Neuronal stem cell (in vitro differentiated cells): ENCODE measurements at places on chromosomes 2 and 18.
A peak's percentile ranks its signal among the peaks of the same experiment; 100 is the strongest.

DNA sequence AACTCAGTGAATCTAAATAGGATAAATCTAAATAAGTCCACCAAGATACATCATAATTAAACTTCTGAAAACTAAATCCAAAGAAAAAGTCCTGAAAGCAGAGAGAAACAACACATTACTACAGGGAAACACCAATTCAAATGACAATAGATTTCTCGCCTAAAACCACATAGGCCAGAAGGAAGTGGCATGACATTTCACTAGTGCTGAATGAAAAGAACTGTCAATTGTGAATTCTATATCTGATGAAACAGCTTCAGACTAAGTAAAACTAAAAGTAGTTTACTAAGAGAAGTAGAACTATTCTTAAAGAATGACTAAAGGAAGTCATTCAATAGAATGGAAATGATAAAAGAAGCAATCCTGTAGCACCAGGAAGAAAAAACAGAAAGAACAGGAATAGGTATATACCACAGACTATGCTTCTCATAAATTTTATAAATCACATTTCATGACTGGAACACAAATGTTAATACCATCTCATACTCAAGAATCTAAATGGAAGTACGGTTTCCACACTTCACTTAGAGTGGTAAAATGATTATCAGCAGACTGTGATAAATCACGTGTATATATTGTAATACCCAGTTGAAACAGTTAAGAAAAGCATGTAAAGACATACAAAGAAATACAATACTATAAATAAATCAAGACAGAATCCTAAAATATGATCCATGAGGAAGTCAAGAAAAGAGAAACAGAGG lies 46.4 kb downstream of the ASXL2 start:
- H3K27ac ChIP-seq = no peak overlapping the region
- no peaks in the 10 kb centered on the region for H3K36me3 ChIP-seq
- no peak for DNase-seq

- H3K27me3 ChIP-seq = no peaks in the 10 kb centered on the region
- DNase-seq = no peak
- no peaks in the 10 kb centered on the region for H3K36me3 ChIP-seq
- no peak overlapping the region for H3K27ac ChIP-seq
These were observed 285.5 kb downstream of the PHLPP1 start for GRCh38 chr18:63000839-63001238.

DNA sequence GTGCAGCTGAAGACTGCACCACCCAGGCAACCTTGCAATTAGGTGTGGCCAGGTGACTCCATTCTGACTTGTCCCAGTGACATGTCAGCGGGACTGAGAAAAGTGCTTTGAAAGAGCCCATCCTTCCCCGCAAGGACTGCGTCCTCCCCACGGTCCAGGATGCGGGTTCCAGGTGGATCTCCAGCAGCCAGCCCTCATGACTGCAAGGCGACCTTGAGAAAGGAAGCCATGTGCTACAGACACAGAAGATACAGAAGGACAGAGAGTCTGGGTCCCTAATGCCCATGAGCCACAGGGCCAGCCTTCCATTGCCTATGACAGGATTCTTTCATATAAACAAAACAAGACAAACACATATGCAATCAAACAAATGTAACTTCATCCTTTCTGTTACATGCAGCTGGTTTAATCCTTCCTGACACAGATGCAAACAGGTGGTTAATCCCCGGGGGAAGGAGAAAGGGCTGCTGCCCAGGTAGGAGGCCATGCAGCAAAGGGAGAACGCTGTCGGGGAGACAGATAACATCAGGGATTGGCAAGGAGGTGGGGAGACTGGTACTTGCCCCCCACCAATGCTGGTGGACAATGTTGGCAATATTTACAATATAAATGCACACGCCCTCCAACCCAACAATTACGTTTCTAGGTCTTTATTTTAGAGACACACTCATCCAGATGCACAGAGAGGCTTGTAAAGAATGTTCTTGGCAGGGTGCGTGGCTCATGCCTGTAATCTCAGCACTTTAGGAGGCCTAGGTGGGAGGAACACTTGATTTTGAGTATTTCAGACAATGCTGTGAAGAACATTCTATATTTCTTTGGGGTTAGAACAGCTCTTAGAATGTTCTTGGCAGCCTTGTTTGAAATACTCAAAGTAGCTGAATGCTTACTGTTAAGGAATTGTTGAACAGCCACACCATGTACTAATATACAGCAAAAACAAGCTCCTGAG lies 64.8 kb downstream of the NCAPH start:
- no peak for DNase-seq
- no peaks in the 10 kb centered on the region for H3K27me3 ChIP-seq
- H3K27ac ChIP-seq = no peak overlapping the region
- H3K4me1 ChIP-seq = no peaks in the 10 kb centered on the region

DNA sequence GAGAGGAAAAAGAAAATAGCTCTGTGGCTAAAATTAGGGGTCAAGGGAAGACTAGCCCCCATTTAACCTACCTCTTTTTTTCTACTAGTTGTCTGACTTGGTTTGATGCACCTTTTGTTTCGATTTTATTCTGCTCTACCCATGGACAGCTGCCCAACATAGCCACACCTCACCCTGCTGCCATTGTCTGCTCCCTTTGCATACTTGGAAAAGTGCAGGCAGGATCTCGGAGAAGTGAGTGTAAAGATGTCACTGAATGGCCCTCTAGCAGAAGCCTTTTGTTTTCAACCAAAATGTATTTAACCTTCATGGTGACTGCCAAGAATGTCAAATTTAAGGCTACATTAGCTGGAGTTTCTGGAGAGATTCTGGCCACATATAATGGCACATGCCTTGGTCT lies 62.9 kb downstream of the SETBP1 start:
- peaks cover 20% of the 10 kb centered on the region for H3K4me1 ChIP-seq
- no peaks in the 10 kb centered on the region for H3K36me3 ChIP-seq
- no peak overlapping the region for H3K4me3 ChIP-seq
- no peaks in the 10 kb centered on the region for H3K27me3 ChIP-seq
- no peak for DNase-seq
- H3K27ac ChIP-seq = no peak overlapping the region

- H3K4me1 ChIP-seq = peaks cover 10% of the 10 kb centered on the region
- no peaks in the 10 kb centered on the region for H3K27me3 ChIP-seq
- peaks cover 43% of the 10 kb centered on the region for H3K36me3 ChIP-seq
- no peak overlapping the region for H3K27ac ChIP-seq
These were observed 10.2 kb downstream of the ZNF516 start for GRCh38 chr18:76484749-76485387.

DNA sequence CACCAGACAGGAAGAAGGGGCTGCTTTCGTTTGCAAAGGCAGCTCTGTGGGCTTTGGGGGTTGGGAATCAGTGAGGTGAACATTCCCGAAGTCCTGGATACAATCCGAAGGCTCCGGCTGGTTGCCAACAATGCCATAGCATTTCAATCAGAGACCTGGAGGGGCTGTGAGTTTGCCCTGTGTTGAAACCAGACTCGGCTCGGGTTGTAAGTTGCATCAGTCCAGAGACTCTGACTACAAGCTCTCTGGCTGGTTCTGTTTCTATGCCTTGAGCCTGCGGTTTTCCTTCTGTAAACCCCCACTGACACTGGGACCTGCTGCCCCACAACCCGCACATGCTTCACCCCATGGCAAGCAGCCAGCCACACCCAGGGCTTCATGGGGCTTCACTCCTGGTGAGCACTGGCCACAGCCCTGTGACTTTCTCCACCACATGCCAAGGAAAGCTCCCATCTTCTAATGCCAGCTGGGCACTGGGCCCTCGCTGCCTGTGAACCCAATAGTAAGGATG lies 85.7 kb upstream of the ODC1 start:
- DNase-seq = no peak
- H3K27ac ChIP-seq = no peak overlapping the region
- H3K4me3 ChIP-seq = no peak overlapping the region
- no peaks in the 10 kb centered on the region for H3K4me1 ChIP-seq

- H3K27ac ChIP-seq = no peak overlapping the region
- no peak for DNase-seq
- no peaks in the 10 kb centered on the region for H3K4me1 ChIP-seq
- no peaks in the 10 kb centered on the region for H3K27me3 ChIP-seq
- no peak overlapping the region for H3K4me3 ChIP-seq
These were observed 66.1 kb downstream of the TMEFF2 start for GRCh38 chr2:192128655-192129054.

DNA sequence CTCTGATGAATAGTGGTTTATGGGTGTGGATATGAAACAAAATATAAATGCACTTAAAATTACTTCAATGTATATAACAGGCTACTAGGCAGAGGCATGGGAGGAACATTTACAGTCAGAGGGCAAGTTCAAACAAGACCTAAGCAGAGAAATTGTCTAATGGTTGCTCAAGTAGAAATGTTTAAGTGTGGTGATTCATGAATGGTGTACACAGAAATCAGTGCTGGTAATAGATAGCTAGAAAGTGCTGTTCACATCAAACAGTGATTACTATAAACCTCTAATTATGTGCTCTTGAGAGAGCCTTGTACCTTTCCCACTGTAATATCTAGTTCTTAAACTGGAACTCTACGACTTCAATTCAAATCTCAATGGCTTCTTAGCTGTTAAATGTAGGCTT lies 485.1 kb downstream of the NRXN1 start:
- H3K27me3 ChIP-seq = no peaks in the 10 kb centered on the region
- no peaks in the 10 kb centered on the region for H3K36me3 ChIP-seq
- DNase-seq = no peak
- H3K4me3 ChIP-seq = no peak overlapping the region
- H3K27ac ChIP-seq = no peak overlapping the region
- no peaks in the 10 kb centered on the region for H3K4me1 ChIP-seq

DNA sequence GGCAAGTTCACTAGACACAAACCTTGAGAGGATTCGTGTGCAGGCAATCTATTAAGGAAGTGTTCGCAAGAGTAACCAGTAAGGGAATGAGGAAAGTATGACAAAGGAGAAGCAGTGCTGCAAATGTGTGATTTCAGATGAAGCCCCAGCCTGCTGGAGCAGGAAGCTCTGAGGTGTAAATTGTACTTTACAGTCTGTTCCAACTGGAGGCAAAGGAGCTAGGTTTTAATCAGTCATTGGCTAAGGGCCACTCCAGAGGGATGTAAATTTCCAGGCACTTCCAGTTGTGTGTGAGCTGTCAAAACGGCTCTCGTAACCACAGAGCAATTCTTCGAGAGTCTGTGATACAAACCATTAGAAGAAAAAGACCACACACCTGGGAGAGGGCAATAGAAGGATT lies 359.5 kb upstream of the FAM98A start:
- no peaks in the 10 kb centered on the region for H3K36me3 ChIP-seq
- H3K27ac ChIP-seq = no peak overlapping the region
- H3K4me3 ChIP-seq = no peak overlapping the region
- DNase-seq = no peak

DNA sequence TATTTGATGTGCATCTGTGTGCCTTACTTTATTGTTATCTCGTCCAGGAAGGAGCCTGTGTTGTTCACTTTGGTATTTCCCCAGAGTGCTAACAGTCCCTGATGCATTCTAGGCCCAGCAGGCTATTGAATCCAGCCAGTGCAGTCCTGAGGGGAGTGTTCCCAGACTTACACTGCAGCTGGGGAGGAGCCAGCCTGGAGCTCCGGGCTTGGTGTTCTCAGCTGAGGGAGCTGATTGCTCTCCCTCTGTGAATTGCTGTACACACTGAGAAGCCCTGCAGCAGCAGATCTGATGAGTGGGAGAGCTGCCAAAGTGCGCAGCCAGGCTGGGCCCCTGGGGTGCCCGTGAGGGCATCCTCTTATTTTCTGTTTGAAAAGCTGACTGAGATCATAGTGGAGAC lies 159.2 kb downstream of the GALNT3 start:
- peaks cover 27% of the 10 kb centered on the region for H3K36me3 ChIP-seq
- H3K4me1 ChIP-seq = peaks cover 5% of the 10 kb centered on the region
- H3K27me3 ChIP-seq = no peaks in the 10 kb centered on the region
- DNase-seq = peak; percentile 35

GRCh38 chr2:133557614-133558013 lies 10.6 kb downstream of the NCKAP5 start:
- no peak overlapping the region for H3K4me3 ChIP-seq
- no peaks in the 10 kb centered on the region for H3K27me3 ChIP-seq
- H3K27ac ChIP-seq = no peak overlapping the region
- no peaks in the 10 kb centered on the region for H3K4me1 ChIP-seq

- DNase-seq = no peak
- peaks cover 17% of the 10 kb centered on the region for H3K4me1 ChIP-seq
- no peaks in the 10 kb centered on the region for H3K36me3 ChIP-seq
- H3K4me3 ChIP-seq = no peak overlapping the region
- no peaks in the 10 kb centered on the region for H3K27me3 ChIP-seq
These were observed 75.5 kb downstream of the SLC4A3 start for GRCh38 chr2:219702796-219703545.

DNA sequence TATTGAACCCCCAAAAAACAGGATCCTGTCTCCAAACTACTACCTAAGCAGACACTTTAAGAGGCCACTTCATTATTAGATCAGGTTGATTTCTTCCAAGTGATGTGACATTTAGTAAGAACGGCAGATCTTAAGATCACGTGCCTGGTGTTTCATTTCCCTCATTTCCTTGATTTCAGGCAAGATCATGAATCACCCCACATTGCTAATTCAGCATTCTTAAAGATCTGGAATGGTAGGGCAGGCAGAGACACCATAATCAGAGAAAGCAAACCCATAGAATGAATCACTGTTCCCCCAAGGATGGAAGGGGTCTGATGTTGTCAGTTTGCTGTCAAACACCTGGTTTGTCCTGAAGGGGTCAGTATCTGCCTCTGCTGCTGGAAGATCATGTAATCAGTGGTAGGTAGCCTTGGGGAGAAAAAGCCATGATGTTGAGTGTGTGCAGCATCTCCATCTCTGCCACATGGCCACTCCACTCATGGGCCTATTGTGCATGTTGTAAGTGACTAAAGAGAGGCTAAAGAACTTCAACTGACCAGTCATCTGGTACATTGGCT lies 133.9 kb downstream of the ARHGAP15 start:
- no peak for DNase-seq
- no peaks in the 10 kb centered on the region for H3K27me3 ChIP-seq
- no peaks in the 10 kb centered on the region for H3K4me1 ChIP-seq
- no peak overlapping the region for H3K27ac ChIP-seq
- H3K36me3 ChIP-seq = no peaks in the 10 kb centered on the region

- H3K36me3 ChIP-seq = no peaks in the 10 kb centered on the region
- DNase-seq = peak; percentile 70
- H3K27me3 ChIP-seq = peaks cover 37% of the 10 kb centered on the region
- H3K27ac ChIP-seq = no peak overlapping the region
These were observed 7.6 kb upstream of the PRKCE start for GRCh38 chr2:45643543-45644542.
